ENCODE measurements at places on chromosomes 2 and 18.

DNA sequence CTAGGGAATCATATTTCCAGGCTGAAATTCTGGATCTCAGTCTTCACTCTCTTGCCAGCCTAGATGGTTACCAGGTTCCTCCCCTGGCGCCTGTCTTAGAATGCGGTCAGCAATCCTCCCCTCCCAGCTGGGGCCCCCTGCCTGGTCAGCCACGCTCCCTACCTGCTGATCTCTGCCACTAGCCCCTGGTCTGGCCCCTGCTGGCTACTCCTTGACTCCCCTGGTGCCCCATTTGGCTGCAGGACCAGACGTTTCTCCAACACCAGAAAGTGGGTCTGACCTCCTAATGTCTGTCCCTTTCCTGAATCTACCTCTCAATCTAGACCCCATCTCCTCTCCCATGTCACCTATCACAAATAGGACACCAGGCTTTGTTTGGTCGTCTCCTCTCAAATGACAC is 432.0 kb upstream of the SMIM21 start:
- no peak for DNase-seq

GRCh38 chr2:15284614-15285013 is 276.5 kb downstream of the NBAS start:
- DNase-seq = no peak

GRCh38 chr2:237613679-237614078 is 13.7 kb upstream of the LRRFIP1 start:
- no peak for DNase-seq

DNA sequence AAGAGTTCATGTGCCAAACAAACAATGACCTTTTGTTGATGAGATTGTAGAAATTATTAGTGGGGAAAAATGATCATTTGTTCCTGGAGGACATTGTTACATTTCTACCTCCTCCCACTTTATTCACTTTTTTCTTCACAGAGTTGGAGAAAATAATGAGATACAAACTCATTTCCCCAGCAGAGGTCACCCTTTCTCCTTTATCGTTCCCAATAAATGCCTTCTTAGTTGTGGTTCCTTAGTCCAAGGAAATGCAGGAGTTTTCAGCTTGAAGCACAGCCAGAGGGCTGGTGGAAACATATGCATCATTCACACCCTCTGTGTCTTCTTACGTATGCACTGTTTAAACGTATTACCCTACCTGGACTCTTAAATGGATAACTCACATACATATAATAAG is 108.8 kb downstream of the SLC4A3 start:
- DNase-seq = no peak

DNA sequence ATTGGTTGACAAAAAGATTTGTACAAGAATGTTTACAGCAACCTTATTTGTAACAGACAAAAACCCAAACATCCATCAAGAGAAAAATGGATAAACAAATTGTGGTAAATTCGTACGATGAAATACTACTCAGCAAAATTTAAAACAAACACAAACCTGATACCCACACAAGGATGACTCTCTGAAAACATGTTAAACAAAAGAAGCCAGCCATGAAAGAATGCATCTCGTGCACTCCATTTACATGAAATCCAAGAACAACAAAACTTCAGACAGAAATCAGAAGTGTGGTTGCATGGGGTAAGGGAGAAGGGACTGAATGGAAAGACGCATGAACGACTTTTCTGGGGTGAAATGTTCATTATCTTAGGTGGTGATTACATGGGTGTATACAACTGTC is 93.4 kb downstream of the SLC25A12 start:
- DNase-seq = no peak

DNA sequence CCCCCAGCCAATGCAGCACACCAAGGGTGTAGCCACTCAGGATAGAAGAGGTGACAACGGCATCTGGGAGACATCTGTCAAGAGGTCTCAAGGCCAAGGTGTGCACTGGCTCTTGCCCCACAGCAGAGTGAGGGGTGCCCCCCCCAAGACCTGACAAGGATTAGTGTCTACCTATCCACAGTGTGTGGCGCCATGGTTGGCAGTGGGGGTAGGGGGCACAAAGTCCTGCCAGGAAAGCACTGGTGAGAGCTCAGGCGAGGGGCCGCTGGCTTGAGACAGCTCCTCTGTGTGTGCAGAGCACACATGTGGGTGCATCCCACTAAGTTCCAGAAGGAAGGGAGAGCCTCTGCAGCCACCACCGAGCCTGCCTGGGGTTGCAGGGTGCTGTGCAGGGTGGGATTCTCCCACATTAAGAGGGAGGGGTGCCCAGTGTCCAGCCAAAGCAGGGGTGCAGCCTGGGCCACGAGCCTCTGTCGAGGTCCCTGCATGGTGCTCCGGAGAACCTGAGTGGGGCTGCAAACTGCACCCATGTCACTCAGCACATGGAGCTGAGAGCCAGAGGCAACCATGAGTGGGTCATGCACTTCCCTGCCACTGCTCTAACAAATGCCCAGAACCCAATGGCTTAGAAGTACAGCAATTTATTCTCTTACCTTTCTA is 311.2 kb upstream of the HDAC4 start:
- DNase-seq = no peak
